ENCODE measurements at places on chromosomes 5 and 9. TPM values are rescaled to one million over a fixed set of nuclear protein-coding genes. Genes with fewer than 3 reads are reported as not detected.

The SHB gene
- polyA plus RNA-seq: 20.4 TPM

DNA sequence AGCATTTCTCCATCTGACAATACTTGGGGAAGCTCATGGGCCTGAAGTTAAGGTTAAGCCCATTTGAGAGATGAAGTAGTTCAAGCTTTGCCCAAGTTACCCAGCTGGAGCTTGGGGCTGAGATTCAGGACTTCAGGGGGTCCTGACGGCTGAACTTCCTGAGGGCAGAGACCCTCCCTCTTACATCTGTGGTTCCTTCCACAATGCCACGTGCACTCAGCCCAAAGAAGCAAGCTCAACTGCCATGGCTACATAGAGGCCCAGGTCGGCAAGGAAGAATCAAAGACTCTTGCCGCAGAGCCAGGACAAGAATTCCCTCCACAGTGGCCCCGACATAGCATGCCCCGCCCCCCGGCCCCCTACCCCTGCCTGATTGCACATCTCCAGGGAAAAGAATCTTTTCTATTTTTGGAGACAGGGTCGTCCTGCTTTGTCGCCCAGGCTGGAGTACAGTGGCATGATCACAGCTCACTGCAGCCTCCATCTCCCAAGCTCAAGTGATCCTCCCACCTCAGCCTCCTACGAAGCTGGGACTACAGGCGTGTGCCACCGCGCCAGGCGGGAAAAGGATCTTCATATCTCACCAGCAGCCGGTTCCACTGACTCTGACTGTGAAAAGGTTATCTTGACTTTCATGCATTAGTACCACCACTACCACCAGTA lies 9.2 kb downstream of the PHF19 start:
- no peak for DNase-seq

The IRX4 gene
- not detected for polyA plus RNA-seq

DNA sequence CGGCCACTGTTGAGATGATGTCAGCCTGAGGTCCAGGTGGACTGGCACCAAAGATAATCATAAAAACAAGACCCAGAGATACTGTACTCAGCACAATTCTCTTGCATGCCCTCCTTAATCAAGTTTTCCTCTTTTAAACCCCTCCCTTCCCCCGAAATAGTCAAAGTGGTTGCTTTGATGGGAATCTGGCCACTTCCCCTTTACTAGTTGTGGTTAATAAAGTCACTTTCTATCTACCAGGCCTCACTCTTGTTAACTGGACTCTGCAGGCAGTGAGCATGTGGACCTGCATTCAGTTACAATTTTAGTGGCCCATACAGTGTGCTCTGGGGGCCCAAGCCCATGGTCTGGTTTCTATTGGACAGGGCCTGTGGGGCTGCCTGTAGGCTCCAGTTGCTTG lies 17.5 kb downstream of the FBP2 start:
- no peak for DNase-seq

- DNase-seq: no peak
These were observed 26.6 kb downstream of the NR5A1 start for GRCh38 chr9:124480621-124480981.

- DNase-seq: no peak
These were observed 406.3 kb upstream of the ADAMTSL1 start for GRCh38 chr9:18067548-18068120.

DNA sequence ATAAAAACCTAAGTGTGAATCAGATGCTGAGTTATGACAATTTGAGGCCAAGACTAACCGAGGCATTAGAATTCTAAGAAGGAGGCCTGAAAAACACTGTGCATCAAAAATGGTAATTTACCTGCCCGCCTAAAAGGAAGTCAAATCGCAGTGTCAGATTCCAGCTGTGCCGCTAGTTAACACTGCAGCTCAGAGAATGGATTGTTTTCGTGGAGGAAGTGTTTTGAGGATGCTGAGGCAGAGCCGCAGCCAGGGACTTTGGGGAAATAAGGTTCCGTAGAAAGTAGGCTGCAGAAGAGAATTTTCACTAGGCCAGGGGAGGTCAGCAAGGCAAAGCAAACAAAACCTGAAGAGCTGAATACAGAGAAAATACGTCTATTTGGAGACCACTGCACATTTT lies 226.4 kb upstream of the ISL1 start:
- no peak for DNase-seq

GRCh38 chr5:138179277-138179857 lies 455 bp downstream of the KIF20A start:
- DNase-seq: no peak

- peak; percentile 88 for DNase-seq
These were observed 56.7 kb upstream of the CLINT1 start for GRCh38 chr5:157915638-157916037.

GRCh38 chr9:108039012-108039411 lies 549.4 kb upstream of the KLF4 start:
- DNase-seq: no peak

DNA sequence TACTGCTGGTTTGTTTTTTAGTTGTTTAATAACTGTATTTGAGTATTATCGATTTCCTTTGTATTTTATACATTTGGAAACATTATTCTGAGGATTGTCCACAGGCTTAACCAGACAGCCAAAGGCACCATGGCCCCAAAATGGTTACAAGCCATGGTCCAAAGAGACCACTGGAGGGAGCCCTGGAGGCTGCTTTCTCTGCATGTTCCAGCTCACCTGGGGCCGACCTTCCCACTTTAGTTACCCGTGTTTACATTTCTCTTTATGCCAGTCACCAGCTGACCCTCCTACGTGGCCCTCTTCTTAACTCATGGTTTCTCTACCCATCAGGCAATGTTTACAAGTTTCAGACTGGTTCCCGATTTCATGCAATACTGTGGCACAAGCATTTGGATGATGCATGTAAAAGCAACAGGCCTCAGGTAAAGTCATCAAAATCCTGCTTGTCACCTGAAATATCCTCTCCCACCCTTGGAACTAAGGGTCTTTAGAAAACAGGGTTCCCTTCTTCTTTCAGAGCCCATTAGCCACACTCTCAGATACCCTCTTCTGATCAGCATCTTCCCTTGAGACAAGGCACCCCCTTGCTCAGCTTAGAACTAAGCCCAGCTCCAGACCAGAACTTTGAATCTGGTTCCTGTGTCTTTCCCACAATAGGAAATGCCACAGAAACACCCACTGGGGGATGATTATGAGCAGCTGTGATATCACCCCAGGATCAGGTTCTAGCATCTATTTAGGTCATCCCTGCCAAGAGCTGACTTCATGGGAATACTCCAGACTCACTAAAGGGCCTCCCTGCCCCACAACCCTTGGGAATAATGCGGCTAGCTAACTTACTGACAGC lies 49.9 kb upstream of the GARNL3 start:
- no peak for DNase-seq

GRCh38 chr9:16637911-16638310 lies 232.6 kb downstream of the BNC2 start:
- DNase-seq: no peak

The FOXD4L4 gene
- not detected for polyA plus RNA-seq

DNA sequence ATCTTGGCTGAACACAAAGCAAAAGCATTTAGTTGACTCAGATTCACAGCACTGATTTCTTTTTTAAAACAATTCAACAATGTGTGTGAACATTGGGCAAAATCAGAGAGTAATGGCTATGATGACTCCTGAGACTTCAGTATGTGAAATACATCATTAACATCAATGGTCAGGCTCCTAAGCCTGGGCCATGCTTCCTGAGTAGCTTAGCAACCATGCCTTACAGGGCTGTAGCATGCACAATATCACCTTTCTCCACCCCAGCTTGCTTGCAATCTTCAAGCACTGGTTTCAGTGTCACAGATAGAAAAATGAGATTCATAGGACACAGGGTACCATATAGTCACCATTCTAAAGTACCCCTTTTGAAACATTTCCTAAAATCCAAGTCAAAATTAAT lies 41.3 kb downstream of the MACROH2A1 start:
- no peak for DNase-seq

DNA sequence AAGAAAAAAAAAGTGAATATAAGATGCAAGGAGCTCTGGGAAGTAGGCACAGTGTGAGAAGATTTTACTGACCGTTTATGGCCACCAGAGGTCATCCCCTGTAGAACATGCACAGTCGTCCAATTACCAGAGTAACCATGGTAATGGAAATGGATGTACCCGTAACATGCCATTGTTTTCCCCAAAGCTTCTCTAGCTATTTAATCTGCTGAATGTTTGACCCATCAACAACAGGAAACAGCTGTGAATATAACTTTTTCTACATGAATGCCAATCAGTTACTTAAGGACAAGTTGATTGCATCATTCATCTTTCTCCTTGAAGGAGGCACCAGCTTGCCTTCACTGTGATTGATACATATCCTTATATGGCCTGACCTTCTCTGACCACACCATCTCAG lies 1967.0 kb upstream of the CDH9 start:
- no peak for DNase-seq

GRCh38 chr9:35350827-35351549 lies 138.9 kb upstream of the RUSC2 start:
- DNase-seq: no peak

DNA sequence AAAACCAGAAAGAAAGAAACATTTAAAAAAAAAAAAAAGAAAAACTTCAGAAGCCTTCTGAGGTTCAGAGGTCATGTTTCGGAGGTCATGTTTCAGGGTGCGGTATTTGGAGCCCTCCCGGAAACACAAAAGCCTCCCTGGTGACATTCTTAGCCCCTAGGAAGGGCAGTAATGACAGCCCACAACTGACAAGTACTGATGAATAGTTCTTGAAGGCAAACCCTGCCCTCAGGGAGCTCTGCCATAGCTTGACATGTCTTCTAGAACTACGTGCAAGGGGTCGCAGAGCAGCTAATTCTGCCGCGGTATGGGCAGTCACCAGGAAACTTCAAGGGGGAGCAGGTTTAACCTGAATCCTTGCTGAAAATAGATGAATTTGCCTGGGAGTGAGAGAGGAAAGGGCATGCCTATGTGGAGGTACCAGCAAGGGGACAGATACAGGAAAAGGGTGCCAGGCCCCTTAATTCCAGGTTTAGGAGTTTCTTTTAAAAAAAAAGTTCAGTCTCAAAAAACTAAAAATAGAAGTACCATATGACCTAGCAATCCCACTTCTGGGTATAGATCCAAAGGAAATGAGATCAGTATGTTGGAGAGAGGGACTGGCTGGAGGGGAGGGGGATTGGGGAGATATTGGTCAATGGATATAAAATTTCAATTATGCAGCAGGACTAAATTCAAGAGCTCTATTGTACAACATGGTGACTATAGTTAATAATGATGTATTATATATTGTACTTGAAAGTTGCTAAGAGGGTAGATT lies 98.4 kb downstream of the C9orf152 start:
- DNase-seq: no peak

GRCh38 chr5:109485030-109485429 lies 75.3 kb upstream of the PJA2 start:
- DNase-seq: peak; percentile 86

The FAM151B gene
- polyA plus RNA-seq: 2.7 TPM

The SAXO1 gene
- polyA plus RNA-seq: 0.18 TPM

DNA sequence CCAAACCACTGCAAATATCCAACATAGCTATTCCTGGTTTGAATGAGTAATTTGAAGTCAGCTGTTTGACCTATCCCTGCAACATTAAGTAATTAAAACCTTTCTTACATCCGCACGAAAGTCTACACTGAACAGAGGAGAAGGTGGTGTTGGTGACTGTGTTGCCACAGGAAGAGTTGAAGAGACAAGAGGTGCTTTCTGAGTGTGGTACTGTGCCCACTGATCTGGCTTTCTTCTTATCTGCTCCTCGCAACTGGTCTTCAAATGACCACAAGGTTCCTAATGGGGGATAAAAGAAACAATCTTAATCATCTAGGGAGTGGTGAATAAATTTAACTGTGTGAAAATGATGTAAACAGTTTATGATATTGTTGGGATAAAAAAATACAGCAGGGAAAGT lies 29.4 kb upstream of the PDCL start:
- DNase-seq: no peak

DNA sequence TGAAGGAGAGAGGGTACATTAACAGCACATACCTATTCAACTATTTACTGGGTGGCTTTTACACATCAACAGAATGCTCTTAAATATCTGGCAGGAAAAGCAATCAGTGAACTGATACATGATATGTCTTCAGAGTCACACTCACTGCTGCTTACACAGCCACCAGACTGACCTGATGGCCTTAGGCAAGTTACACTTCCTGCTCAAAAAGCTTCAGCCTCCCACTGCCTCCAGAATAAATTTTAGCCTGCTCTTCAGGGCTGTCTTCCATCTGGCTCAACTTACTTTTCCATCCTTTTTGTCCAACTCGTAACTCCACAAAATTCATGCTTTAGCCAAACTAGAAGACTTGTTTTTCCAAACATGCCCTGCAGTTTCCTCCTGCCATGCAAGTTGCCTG lies 10.7 kb downstream of the LOX start:
- DNase-seq: no peak

The FABP6 gene
- 7.3 TPM for polyA plus RNA-seq

The BTNL3 gene
- 0.10 TPM for polyA plus RNA-seq

- no peak for DNase-seq
These were observed 1258.1 kb upstream of the CDH6 start for GRCh38 chr5:29935371-29935770.

The CCDC112 gene
- polyA plus RNA-seq: 12.5 TPM

DNA sequence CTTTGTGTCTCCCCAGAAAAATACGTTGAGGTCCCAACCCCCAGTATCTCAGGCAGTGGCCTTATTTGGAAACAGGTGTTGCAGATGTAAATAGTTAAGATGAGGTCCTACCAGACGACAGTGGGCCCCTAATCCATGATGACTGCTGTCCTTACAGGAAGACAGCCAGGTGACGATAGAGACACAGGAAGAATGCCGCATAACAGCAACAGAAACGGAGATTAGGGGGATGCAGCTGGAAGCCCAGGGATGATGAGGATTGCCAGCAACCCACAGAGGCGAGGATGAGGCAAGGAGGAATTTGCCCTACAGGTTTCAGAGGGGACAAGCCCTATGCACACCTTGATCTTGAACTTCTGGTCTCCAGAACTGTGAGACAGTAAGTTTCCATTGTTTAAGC lies 46.5 kb downstream of the ROPN1L start:
- DNase-seq: no peak

The JMY gene
- polyA plus RNA-seq: 20.2 TPM

DNA sequence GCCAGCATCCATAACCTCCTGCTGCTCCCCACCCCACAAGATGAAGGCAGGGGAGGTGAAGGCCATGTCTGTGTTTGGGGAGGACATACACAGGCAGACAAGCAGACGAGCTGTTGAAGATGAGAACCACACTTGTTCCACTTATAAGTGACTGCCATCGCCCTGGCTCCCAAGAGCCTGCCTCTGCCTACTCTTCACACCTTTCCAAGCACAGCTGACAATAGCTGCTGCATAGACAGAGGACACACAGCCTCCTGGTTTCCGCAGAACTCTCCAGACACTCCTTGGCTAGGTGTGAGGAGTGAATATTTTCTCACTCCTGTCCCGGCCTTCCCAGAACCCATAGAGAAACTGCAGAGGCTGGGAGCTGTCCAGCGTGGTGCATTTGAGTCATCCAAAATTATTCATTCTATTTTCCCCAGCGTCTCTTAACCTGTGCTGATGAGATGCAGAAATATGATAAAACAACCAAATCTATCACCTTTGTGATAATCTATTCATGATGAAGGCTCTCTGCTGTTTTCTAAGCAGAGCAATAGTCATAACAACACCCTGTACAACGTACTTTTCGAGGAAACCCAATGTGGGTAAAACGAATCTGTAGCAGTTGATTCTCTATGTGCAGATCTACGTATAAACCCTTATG lies 24.7 kb downstream of the KLF9 start:
- peak; percentile 81 for DNase-seq

GRCh38 chr5:540906-541538 lies 16.8 kb upstream of the SLC9A3 start:
- DNase-seq: no peak

The PPP1R2B gene
- 0.06 TPM for polyA plus RNA-seq

- no peak for DNase-seq
These were observed 3.6 kb downstream of the TRIO start for GRCh38 chr5:14146725-14147124.

GRCh38 chr9:5445886-5446285 lies 4.5 kb upstream of the CD274 start:
- DNase-seq: no peak
